Left ventricle myocardium superior (tissue), 1 donor: ENCODE measurements at places on chromosomes 16 and 17.
A peak's percentile ranks its signal among the peaks of the same experiment; 100 is the strongest.

- no peak for DNase-seq
Measured at GRCh38 chr16:81485824-81486539, 41.4 kb downstream of the CMIP start.

GRCh38 chr16:31008149-31008548, 2.3 kb downstream of the STX1B start:
- DNase-seq: no peak

GRCh38 chr16:13335879-13336278, 434.5 kb downstream of the SHISA9 start:
- no peak for DNase-seq

DNA sequence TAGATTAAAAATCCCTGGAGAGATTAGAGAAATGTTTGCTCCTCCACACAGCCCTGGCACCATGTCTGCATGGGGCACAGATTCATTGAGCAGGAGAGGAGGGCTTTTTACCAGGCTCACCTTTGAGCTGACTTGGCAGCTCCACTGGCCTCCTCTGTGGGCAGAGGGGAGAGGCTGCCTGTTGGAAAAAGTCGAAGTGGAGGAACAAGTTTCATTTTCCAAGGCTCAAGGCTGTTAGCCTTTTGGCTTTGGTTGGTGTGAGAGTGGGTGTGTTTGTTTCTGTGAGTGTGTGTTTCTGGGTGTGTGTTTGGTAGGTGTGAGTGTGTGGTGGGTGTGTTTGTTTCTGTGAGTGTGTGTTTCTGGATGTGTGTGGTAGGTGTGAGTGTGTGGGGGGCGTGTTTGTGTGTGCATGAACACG, 5.6 kb downstream of the TMEM238L start:
- no peak for DNase-seq

DNA sequence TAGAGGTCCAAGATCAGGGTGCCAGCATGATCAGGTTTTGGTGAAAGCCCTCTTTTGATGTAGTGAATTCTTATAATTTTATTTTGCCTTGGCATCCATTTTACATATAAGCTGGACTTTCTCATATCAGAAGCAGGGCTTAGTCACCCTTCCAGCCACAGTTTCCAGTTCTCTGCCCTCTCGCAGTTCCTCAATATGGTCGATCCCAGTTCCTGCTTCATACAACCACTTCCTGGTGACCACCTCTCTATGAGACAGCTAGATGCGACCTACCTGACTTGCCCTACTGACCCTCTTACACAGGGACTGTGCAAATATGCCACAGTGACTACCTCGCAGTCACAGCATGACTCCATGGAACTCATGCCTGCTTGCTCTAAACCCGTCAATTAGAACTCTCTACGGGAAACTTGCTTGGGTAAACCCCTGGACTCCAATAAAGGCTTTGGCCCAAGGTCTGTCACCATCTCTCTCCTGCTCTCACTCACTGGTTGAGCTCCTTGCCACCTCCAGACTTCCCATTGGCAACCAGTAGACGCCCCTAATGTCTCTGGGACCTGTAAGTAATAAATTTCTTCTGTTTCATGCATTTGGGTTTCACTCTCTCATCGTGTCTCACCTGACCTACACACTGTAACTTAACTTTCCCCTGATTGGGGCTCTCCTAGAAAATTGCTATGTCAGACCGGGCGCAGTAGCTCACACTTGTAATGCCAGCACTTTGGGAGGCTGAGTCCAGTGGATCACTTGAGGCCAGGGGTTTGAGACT, 21.4 kb downstream of the CD300LG start:
- no peak for DNase-seq

DNA sequence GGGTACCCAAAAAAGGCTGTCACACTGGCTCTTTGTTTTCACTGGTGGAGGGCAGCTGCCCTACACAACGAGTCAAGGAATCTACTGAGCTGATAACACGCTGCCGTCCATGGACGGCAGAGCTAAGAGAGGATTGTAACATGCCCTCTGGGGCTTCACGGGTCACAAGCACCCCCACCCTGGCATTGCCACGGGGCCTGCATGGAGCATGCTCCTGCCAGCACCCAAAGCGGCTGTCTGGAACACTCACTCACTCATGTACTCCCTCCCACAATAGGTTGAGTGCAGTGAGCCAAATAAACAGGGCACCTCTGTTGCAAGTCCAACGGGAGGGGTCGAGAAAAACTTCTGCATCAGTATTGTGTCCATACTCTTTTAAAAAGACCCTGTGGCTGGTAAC, 181.6 kb downstream of the MAP2K6 start:
- DNase-seq: no peak

DNA sequence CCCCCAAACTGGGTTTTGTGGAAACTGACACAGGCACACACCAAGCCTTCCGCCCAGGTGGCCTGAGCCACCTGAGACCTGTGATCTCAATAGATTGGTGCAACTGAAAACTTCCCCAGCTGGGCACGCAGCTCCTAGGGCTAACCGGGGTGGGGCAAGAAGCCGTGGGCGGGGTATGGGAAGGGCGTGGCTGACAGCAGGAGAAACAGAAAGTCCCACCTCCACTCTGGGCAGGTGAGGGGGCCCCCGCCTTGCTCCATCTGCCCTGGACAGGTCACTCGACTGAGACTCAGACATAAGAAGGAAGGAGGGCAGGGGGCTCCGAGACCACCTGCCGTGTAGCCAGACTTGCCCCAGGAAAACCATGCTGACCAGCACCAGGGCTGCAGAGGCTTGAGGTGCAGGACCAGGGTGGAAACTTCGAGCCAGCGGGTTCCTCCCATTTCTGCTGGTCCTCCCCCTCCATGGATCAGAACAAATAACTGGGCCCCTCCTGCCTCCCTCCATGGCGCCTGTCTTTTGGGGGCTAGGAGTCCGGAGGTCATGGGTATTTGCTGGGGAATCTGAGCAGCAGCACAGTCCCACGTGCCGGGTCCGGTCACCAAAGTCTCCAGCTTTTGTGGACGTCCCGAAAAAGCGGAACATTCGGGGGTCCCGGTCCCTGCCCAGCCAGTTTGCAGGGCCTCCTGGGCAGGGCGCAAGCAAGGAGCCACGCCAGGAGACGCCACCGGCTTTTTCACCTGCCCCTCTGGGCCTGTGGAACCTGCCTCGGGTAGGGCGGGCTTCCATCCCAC, 1.3 kb downstream of the TIMP2 start:
- peak; percentile 67 for DNase-seq

DNA sequence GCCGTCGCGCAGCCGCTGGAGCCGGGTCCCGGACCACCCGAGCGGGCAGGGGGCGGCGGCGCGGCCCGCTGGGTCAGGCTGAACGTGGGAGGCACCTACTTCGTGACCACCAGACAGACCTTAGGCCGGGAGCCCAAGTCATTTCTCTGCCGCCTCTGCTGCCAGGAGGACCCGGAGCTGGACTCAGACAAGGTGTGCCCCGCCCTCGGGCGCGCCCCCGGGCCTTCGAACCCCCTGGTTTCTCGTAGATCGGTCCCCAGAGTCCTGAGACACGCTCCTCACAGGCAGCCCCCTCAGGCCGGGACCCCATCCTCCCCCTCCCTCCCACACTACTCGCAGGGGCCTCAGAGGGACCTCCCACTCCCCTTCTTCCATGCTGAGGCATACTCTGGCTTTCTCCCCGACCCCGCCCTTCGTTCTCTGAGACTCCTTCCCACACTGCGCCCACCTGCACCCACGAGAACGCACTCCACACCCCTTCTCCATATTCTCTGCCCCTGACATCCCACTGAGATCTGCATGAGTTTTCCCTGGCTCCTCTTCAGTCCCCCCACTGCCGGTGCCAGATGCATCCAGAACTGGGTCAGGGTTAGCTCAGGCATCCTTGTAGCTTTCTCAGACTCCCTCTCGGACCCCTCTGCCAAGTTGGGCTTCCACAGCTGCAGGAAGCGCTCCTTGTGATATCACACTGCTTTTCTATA, 523 bp downstream of the KCTD2 start:
- DNase-seq: peak; percentile 59

DNA sequence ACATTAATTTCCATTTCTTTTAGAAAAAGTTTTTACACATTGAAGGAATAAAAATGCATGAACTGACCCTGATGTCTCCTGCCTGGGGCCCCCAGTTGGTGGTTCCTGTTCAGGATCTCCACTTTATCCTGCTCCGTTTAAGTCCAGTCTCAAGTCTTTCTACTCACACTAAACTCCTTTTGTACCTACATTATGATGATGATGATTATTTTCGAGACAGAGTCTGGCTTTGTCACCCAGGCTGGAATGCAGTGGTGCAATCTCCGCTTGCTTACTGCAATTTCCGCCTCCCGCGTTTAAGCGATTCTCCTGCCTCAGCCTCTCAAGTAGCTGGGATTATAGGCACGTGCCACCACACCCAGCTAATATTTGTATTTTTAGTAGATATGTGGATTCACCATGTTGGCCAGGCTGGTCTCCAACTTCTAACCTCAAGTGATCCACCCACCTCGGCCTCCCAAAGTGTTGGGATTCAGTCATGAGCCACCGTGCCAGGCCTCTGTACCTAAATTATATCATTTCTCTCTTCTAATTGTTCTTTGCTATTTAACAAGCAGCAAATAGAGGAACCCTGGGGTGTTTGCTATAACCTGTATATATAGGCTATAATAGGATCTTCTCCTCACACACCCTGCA, 2.2 kb upstream of the FOXK2 start:
- DNase-seq: no peak

GRCh38 chr17:41667280-41668041, 21.2 kb upstream of the EIF1 start:
- no peak for DNase-seq

DNA sequence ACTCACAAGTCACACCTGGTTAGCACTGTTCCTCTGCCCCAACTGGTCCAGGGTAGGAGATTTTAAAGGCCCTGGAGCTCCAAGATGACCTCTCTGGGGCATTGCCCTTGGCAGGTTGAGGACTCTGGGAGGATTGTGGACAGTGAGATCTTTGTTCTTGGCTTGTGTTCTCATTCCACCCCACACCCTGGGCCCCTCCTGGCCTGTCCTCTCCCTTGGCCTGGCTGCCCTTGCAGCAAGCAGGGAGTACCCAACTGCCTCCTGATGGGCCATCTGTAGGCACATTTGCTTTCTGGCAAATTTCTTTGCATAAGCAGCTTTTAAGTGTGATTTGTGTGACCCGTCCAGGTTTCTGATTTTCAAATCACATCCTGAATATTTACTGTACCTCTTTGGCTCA, 239.6 kb downstream of the UTP18 start:
- DNase-seq: no peak

- no peak for DNase-seq
Measured at GRCh38 chr17:77358801-77359200, 218.0 kb downstream of the SEC14L1 start.

- DNase-seq: no peak
Measured at GRCh38 chr17:2194889-2195335, 108.7 kb downstream of the SMG6 start.

DNA sequence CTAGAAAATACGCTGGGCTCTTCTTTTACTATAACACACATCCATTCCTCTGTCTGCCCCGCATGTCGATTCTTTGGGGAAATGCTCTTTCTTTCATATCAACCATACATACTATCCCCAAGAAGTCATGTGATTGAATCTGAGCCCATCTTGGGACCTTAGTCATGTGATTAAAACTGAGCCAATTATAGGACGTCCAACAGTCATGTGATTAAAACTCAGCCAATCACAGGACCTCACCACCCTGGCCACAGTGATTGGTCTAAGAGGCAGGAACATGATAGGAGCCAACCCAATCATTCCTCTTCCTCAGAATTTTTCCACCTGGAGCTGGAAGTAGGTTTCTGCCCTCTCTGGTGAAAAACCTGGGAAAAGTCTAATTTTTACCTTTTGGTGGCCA, 78.8 kb downstream of the TMEM114 start:
- no peak for DNase-seq

- no peak for DNase-seq
Measured at GRCh38 chr17:70739065-70739464, 569.7 kb downstream of the KCNJ2 start.

DNA sequence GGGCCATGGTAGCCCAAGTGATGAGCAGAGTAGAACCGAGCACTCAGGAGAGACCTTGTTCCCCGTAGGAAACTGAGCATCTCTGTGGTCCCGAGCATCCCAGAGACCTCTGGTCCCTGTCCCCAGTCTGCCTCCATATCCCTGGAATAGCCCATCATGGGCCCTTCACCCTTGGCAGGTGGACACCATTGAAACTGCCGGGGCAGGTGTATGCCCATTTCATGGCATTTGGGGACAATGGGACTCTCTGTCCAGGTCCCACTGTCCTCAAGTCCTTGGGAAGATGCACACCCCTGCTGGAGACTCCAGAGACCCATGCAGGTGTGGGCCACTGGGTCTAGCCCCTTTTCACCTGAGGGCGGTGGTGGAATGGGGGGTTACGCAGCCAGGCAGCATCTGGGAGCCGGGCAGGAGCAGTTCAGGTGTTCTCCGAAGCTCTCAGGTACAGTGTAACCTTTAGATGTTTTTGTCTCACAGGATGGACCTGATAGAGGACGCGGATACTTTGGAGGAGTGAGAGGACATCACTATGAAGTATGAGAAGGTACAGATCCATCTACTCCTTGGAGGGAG, 75.9 kb downstream of the GOSR1 start:
- DNase-seq: no peak

- no peak for DNase-seq
Measured at GRCh38 chr16:31420037-31420436, 8.1 kb downstream of the COX6A2 start.

DNA sequence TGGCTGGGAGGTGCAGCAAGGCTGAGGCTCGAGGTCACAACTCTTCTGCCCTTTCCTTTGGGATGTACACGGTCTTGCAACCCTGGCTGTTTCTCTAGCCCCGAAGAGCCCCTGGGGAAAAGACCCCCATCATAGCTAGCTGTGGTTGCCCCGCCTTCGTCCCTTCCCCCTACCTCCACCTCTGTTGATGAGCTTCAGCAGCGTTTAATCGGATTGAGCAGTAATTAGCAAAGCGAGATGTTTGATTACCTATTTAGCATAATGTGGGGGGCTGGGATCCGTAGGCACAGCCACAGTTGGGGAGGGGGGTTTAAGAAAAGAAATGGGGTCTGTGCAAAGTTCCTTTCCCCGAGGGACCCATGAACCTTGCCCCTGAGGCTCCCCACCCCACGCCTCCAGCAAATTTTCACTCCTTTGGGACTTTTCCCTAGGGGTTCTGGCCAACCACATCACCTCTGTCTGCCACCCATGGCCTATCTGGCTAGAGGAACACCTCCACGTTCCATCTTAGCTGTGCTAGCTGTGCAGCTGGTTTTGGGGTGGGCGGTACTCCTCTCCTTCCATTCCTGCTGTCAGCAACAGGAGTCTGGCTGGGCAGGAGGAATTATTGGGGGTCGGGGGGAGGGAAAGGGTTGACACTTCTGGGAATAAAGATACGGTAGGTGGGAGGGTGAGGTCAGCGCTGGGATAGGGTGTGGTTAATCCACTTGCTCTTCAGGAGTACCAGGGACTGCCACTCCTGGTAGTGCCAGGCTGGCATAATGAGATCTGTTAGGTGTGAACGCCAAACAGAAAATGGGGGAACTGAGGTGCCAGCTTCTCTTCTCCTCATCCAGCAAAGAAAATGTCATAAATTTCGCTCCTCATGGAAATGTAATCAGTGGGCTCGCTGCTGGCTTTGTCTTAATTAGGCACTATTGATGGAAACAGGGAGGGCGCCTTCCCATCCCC, 1.3 kb upstream of the DNAH2 start:
- no peak for DNase-seq

DNA sequence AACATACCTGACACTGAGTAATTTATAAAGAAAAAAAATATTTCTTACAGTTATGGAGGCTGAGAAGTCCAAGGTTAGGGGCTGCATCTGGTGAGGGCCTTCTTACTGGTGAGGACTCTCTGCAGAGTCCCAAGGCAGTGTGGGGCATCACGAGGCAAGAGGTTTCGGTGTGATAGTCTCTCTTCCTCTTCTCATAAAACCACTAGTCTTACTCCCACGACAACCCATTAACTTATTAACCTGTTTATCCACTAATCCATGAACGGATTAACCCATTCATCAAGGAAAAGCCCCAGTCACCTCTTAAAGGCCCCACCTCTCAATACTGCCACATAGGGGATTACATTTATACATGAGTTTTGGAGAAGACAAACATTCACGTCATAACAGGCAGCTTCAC, 20.1 kb downstream of the CIITA start:
- no peak for DNase-seq
